T-helper 22 cell (primary cell): ENCODE measurements at places on chromosomes 13 and 19.

DNA sequence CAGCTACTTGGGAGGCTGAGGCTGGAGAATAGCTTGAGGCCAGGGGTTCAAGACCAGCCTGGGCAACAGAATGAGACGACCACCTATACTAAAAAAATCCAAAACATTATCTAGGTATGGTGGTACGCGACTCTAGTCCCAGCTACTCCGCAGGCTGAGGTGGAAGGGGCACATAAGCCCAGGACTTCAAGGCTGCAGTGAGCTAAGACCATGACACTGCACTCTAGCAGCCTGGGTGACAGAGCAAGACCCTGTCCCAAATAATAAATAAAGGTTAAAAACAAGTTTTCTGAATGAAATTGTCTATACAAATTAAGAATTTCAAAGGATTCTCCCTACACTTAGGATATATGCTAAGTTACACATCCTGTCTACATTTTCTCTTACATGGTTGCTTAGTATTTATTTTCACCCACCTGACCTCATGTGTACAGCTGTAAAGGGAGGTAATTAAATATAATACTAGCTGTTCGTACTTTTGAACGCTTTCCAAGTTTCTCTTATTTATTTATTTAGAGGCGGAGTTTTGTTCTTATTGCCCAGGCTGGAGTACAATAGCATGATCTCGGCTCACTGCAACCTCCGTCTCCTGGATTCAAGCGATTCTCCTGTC, 1.6 kb downstream of the SLC25A30 start:
- DNase-seq, result no peak

- no peak for DNase-seq
Measured at GRCh38 chr13:35954207-35954560, 177.0 kb downstream of the DCLK1 start.

- DNase-seq, result no peak
Measured at GRCh38 chr19:40417643-40417981, 4.4 kb upstream of the PRX start.

- DNase-seq, result no peak
Measured at GRCh38 chr13:46192412-46192811, 10.4 kb upstream of the LCP1 start.

- no peak for DNase-seq
Measured at GRCh38 chr19:55355213-55355821, 798 bp upstream of the COX6B2 start.

- DNase-seq, result no peak
Measured at GRCh38 chr19:42519108-42519507, 9.2 kb downstream of the CEACAM1 start.

DNA sequence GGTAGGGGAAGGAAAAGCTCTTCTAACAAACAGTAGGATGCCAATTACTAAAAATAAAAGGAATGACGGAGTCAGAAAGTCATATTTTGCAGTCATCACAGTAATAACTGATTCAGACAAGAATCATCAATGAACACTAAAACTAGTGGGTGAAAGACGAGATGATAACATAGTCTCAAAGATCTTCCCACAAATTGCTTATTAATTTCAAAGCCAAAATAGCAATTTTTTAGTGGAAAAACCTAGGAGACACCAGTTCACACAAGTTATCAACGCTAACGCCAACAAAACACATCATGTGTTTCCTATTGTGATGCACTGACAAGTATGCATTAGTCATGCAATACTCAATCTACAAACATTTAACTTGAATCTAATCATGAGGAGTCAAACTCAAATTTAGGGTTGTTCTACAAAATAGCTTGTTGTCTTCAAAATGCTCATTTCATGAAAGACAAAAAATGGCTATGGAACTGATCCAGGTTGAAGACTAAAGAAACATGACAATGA, 18.6 kb downstream of the ZNF233 start:
- DNase-seq, result no peak

DNA sequence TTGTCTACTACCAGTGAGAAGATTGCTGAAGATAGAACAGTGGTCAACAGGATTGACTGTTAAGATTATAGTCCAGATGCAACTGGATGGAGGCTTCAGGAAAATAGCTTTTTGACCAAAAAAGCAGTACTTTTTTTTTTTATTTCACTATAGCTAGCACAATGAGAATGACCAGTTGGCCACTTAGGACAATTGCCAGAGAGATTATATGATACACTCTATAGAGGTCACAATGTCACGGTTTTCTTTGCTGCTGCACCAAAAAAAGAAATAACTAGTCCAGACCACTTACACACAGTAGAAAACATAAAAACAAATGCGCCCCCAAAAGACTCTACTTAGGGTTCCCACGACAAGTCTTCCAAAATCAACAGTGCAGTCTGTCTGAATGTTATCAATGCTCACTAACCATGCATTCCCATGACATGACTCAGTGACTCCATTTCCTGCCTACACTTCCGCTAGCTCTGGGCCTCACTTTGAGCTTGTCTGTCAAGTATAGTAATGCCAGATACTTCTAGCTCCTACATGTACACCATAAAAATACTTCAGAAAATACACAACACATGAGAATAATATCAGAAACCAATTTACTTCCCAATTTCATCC, 209.1 kb upstream of the STARD13 start:
- no peak for DNase-seq

GRCh38 chr19:34997071-34997617, 3.0 kb upstream of the GRAMD1A start:
- DNase-seq, result no peak

GRCh38 chr13:39350461-39350881, 252.5 kb downstream of the LHFPL6 start:
- DNase-seq, result no peak

GRCh38 chr13:42040730-42041010, 7.8 kb upstream of the DGKH start:
- DNase-seq, result no peak

DNA sequence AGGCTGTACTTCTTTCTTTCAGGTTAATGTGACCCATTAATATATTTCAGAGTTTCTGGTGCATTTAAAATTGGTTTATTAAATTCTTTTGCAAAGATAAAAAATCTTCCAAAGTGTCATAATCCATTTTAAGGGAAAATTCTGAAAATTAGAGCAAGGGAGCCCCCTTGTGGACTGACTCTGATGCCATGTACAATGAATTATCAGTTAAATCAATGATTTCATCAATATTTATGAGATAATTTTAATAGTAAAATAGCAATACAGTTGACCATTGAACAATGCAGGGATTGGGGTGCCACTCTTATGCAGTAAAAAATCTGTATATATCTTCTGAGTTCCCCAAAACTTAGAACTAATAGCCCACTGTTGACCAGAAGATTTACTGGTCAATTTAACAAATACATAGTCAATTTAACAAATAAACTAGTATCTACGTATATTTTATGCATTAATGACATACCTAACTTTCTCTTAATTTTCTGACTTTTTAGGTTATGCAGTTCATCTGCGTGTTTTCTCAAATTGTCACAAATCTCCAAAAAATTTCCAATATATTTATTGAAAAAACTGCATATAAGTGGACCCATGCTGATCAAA, 479.1 kb upstream of the MIR17HG start:
- no peak for DNase-seq

DNA sequence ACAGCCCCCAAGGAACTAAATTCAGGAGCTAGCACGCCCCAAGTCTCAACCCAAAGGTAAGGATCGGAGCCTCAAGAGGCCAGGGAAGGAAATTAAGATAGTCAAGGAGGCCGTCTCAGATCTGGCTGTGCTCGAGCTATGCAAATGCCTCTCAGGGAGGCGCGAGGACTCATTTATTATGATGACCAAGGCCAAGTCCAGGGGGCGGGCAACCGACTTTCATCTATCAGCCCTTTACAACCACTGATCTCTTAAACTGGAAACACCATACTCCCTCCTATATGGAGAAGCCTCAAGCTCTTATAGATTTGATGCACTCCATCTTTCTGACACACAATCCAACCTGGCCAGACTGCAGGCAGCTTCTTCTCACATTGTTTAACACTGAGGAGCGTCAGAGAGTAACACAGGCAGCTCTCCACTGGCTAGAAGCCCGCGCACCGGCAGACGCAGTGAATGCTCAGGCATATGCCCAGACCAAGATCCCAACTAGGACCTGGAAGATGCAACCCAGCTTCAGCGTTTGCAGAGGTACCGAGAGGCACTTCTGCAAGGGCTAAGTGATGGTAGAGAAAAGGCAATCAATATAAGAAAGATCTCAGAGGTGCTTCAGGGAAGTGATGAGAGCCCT, 9.6 kb upstream of the SLC15A1 start:
- no peak for DNase-seq

DNA sequence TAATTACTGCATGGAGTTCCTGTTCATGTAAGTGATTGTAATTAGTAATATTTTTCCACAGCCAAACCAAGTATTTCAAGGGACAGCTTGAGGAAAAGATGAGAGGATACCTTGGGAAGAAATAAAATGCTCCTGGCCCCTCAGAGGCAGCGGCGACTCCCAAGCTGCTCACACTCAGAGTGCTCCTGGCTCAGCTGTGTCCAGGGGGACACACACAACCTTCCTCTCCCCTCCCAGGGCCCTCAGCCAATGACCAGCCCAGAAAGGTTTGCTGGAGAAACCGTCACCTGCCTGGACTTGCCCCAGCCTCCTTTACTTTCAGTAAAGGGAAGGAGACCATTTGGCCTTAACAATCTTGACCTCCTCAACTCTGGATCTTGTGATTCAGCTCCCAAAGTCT, 51.1 kb downstream of the CRYL1 start:
- DNase-seq, result no peak

DNA sequence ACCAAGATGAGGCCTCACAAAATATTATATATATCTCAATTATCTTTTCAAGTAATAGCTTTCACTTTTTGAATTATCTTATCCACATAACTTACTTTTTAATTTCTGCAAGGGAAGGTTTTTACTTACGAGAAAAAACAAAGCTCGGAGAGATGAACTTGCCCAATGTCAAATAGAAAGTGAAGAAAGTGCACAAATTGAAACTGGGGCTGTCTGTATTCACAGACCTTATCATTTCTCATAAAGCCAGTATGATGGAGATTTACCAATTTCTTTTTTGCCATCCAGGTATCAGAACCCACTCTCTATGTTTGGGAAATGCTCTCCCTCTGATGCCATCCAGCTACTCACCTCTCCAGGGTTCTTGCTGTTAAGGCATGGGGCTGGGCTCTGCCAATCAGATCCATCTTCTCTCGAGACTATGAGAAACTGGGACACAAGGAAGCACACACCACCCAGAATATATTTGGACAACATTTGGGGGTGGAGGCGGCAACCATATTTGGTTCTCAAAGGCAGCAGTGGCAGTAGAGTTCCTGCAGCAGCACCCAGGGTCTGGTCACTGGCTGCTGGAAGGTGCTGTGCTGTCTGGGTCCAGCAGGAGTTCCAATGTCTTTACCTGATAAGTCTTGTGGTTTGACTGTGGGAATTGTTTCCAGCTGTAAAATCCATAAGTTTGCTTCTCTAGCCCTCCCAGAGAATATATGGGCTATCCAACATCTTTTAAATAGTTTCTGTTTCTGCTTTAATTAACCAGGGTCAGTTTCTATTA, 45.8 kb upstream of the SCEL start:
- no peak for DNase-seq

DNA sequence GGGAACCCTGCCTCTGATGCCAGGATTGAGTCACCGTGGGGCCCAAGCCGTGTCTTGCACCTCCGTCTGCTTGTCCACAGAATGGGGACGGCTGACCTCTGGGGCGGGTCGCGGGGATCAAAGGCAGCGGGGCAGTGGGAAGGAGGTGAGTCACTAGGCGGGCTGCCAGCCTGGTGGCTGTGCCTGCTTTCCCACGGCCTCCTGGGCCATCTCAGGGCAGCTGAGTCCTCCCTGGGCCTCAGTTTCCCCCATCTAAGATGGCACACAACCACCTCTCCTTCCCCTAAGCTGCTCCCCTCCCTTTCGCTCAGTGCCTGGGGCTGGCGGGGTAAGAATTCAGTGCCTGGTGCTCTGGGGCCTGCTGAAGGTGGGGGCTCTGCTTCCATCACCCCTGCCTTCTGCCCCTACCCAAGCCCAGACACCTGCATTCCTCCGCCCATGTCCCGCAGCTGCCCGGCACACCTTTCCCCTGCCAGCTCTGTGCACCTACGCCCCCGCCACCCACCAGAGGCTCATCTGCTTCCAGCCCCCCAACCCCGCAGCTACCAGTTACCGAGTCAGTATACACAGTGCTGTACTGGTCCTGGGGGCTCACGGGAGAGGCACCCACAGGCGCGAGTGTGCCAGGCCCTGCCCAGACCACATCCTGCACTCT, 3.5 kb downstream of the MKNK2 start:
- peak; percentile 37 for DNase-seq

DNA sequence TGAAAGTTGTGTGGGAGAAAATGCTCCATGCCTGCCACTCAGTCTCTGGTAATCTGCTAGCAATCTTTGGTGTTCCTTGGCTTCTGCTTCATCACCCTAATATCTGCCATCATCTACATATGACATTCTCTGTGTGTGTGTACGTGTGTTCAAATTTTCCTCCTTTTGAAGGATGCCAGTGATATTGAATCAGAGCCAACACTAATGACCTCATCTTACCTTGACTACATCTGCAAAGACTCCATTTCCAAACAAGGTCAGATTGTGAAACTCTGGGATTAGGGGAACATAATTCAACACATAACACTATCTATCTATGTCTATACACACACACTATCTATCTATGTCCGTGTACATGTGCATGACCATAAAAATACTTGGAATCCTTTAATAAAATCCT, 81.4 kb upstream of the IRS2 start:
- DNase-seq, result no peak

GRCh38 chr13:36259361-36260137, 38.1 kb downstream of the CCDC169 start:
- DNase-seq, result no peak

- no peak for DNase-seq
Measured at GRCh38 chr19:17296976-17297375, 6.2 kb downstream of the ABHD8 start.

GRCh38 chr19:33396701-33397535, 23.4 kb downstream of the CEBPG start:
- no peak for DNase-seq

DNA sequence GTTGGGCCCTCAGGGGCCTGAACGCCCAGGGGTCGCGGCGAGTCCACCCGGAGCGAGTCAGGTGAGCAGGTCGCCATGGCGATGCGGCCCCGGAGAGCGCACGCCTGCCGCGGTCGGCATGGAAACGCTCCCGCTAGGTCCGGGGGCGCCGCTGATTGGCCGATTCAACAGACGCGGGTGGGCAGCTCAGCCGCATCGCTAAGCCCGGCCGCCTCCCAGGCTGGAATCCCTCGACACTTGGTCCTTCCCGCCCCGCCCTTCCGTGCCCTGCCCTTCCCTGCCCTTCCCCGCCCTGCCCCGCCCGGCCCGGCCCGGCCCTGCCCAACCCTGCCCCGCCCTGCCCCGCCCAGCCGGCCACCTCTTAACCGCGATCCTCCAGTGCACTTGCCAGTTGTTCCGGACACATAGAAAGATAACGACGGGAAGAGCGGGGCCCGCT, at the start of gene CCNA1:
TSS of gene CCNA1 (plus strand) at position 390 of the 439 bp plus-strand sequence. CDS start 562 bp downstream, outside the sequence.
- DNase-seq, result no peak

- DNase-seq, result no peak
Measured at GRCh38 chr13:99419591-99420243, 81.6 kb upstream of the TM9SF2 start.
